ENCODE measurements at places on chromosomes 16 and 17.

DNA sequence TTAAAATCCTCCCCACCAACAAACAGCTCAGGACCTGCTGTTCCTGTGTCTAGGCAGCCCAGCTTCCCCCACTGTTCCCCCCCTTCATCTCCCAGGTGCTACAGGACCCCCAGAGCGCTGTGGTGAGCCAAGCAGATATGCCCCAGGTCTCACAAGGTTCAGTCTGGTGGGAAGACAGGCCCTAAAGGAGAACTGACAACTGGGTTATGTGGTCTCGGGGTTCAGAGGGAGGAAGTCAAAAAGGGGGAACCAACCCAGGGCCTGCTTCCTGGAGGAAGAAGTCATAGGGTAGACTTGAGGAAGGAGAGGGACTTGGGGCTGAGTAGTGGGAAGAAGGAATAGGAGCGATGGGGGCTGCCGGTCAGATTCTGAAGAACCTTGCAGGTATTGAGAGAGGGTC is 2.6 kb downstream of the RIPOR1 start:
- no peak for DNase-seq

DNA sequence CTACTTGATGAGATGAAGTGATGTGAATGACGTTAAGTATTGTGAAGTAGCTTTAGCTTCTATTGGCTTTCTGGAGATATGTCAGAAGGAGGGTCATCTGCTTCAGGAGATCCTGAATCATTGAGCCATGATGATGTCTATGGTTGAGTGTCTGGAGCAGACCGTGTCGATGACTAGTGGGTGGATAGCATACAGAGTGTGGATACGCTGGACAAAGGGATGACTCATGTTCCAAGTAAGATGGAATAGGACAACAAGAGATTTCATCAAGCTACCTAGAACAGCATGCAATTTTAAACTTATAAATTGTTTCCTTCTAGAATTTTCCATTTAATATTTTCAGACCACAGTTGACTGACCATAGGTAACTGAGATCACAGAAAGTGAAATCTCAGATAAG is 116.1 kb upstream of the RBBP6 start:
- DNase-seq: no peak

- DNase-seq: no peak
These were observed 11.7 kb upstream of the TCF25 start for GRCh38 chr16:89861648-89862047.

- no peak for DNase-seq
These were observed 242.4 kb downstream of the C16orf95 start for GRCh38 chr16:87074641-87075318.

DNA sequence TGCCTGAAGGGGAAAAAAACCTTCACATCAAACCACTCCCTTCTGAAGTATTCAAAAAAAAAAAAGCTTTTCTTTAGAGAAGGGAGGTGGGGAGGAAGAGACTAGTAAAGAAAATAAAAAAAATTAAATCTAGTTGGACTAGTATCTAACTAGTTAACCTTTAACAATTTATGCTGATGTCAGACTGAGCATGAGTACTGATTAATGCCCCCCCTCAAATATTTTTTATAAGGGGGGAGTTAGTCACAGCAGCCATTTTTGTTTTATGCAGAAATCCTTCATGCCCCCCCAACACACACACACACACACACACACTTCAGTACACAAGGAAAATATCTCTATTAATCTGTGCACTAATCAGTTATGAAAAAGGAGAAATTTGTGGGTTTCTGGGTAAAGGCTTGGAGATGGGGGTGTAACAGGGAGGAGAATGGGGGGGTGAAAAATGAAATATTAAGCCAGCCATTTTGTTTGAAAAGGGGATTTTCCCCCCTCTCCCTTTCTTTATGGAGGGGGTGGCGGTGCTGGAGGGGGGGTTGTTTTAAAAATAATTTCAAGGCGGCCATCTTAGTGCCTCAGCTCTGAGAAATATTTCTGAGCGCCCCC is 4.7 kb upstream of the CHD3 start:
- DNase-seq: peak; percentile 44

DNA sequence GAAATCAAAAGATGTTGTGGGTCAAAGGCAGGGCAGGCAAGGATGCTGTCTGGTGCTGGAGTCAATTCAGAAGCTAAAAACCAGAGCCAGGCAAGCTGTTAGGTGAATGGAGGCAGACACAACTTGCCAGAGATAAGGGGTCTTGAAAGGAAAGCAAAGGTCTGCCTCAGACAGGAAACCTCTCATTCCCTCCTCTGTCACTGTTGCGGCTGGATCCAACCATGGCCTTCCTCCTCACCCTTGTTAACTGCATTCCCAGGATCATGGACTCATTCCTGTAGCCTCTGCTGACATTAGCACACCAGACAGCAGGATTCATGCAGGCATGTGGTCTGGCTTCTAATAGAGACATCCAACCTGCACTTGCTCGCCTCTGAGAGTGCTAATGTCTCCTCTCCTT is 186.7 kb upstream of the HS3ST3A1 start:
- no peak for DNase-seq

DNA sequence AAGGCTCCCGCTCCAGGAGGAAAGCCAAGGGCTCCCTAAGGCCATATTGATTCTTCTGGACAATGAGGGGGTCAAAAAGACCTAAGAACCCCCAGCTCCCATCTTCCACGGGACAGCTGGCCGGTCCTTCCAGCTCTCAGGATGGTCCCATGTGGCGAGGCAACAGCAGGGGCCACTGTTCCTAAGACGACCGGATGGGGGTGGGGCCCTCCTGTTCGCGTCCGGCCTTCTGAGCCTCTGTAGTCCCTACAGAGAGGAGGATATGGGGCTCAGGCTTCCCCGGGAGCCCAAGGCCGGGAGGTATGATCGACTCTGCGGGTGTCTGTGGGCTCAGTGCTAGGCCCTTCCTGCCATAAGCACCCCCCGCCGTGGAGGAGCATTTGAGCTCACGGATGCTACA is 6.0 kb upstream of the DCXR start:
- DNase-seq: no peak

GRCh38 chr16:53605356-53605755 is 98.3 kb downstream of the RPGRIP1L start:
- DNase-seq: no peak

DNA sequence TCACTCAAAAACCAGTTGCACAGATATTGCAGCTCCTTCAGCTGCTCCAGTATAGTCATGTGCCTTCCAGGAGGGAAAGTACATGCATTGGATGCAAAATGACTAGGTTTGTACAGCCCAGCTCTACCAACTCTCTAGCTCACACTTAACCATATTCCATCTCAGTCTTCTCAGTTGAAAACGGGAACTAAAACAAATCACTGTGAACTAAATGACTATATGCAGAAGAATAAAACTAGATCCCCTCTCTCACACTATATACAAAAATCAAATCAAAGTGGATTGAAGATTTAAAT is 24.9 kb downstream of the DCUN1D3 start:
- DNase-seq: no peak

DNA sequence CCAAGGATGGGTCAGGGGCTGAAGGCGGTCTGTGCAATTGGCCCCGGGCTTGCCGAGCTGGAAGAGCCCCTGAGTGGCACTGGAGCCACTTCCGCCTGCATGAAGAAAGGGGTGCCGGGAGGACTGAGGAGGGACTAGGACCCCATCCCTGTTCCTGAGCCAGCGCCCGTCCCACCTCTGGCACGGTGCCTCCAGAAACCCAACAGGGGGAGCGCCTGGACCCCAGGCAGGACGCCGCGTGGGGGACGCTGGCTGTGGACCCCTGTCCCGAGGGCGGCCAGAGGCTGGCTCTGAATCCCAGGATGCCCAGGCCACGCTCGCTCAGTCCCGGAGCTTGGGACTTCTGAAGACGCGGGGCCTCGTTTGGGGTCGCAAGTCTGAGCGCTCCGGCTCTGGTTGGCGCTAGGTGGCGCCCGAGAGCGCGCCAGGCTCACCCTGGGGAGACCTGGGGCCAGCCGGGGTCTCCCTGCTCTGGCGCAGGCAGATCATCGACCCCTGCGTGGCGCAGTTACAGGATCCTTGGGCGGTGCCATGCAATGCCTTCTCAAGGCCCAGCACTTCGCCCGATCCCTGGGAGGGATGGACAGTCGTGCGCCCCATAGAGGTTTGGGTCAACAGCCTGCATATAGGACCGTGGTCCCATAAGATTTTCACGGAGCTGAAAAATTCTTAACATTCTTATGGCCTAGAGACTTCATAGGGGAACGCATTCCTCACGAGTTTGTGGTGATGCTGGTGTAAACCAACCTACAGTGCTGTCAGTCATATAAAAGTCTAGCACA is 58.5 kb upstream of the CREBBP start:
- DNase-seq: peak; percentile 70

GRCh38 chr16:83348991-83349390 is 458.8 kb upstream of the HSBP1 start:
- no peak for DNase-seq

GRCh38 chr17:80086081-80086480 is 15.3 kb upstream of the GAA start:
- DNase-seq: no peak

DNA sequence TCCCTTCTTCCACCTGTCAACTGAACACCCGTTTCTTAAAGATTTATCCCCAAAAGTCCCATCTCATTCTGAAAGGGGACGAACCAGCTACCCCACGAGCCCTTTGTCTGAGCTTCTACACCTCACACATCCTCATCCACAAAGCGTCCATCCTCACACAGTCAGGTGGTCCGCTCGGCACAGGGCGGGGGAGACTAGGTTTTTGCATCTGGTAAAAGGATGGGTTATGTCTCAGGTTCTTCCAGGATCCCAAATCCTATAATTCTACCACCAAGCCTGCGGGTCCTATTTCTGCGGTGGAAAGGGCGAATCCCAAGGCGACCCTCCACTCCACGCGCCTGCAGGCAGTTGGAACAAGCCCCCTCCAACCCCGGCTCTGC is 458 bp downstream of the GFOD2 start:
- no peak for DNase-seq

- no peak for DNase-seq
These were observed 175.7 kb upstream of the GSE1 start for GRCh38 chr16:85437166-85438052.

DNA sequence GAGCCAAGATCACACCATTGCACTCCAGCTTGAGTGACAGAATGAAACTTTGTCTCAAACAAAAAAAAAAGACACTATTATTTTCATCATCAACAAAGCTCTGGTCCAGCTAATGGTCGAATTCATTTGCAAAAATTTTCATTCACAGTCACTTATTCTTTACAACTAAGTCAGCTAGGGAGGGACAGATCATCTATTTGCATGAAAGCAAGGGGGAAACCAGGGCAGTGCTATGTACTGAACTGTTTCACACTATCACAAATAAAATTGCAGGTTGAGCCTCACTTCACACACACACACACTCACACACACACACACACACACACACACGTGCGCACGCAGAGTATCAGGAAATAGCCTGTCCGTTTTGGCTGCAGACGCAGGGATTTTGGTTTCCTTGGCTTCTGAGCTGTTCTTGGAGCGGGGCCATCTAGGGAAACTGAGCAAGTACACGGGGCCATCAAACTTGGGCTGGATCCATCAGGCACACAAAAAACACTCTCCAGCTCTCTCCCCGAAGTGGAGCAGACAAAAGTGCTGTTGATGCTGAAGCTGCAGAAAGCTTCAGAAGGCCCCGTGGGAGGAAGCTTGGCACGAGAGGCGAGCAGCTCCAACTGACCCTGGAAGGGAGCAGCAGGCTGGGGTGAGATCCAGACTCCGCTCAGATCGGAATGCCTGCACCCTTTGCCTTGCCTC is 44.3 kb upstream of the HELZ start:
- DNase-seq: no peak

DNA sequence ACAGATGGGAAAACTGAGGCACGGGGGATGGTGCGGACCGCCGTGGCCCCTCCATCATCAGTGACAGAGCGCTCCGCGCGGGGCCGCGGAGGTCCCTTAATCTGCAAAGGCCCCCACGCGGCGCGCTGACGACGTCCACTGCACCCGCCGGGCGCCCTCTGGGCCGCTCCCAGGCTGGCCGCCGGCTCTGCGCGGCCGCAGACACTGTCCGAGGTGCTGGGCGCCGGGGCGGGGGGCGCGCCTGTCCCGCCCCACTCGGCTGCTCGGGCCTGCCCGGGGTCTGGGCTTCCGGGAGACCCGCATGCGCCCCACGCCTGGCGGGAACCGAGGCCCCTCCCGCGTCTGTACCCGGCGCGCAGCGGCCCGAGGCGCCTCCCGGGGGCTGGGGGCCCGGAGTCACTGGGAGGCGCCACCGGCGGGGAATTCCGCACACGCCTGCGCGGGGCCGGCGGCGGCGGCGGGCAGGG is 550 bp upstream of the RNF213 start:
- DNase-seq: peak; percentile 83

- peak; percentile 42 for DNase-seq
These were observed at the start of gene TPPP3 for GRCh38 chr16:67393111-67393787. Gene TPPP3, minus strand, starts transcription at chr16:67393498. Its CDS starts 2,387 bp downstream, at chr16:67391111.

- no peak for DNase-seq
These were observed 22.7 kb upstream of the CPSF4L start for GRCh38 chr17:73284354-73284753.

DNA sequence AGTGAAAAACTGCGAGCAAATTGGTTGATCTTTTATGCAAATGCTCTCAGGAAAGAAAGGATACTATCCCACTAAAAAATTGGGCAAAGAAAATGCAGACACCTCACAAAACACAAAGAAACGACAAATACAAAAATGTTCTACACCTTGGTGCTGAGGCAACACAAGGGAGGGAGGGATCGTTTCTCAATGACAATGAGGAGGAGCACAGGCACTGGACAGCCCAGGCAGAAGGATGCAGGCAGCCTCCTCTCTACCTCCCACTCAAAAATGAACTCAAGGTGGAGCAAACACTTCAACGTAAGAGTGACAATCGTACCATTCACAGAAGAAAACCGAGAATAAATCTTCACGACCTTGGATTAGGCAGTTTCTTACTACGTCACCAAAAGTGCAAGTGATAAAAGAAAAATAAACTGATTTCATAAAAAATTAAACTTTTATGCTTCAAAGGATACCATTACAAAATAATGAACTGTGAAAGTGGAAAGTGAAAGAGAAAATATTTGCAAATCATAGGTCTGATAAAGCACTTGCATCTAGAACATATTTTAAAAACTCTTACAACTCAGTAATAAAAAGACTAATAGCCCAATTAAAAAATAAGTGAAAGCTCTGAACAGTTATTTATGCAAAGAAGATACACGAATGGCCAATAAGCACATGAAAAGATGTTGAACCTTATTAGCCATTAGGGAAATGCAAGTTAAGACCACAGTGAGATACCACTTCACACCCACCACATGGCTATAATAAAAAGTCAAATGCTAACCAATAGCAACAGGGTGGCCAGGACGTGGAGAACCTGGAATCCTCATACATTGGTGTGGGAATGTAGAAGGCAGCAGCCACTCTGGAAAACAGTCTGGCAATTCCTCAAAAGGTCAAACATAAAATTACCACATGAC is 80.8 kb upstream of the TRAP1 start:
- DNase-seq: no peak

GRCh38 chr16:68503334-68503733 is 35.8 kb upstream of the ZFP90 start:
- DNase-seq: no peak

All from stimulated activated CD4-positive, alpha-beta T cell treated with anti-CD3 and anti-CD28 coated beads, Interleukin-4, amount 100 ng/mL, for 1 hour (primary cell).